ENCODE measurements at places on chromosomes 11 and 22.

- H3K4me3 ChIP-seq, result no peak overlapping the region
- no peak for DNase-seq
- H3K27ac ChIP-seq, result no peak overlapping the region
- peaks cover 19% of the 10 kb centered on the region for H3K4me1 ChIP-seq
Measured at GRCh38 chr11:1879941-1880720, 11.6 kb downstream of the PRR33 start.

DNA sequence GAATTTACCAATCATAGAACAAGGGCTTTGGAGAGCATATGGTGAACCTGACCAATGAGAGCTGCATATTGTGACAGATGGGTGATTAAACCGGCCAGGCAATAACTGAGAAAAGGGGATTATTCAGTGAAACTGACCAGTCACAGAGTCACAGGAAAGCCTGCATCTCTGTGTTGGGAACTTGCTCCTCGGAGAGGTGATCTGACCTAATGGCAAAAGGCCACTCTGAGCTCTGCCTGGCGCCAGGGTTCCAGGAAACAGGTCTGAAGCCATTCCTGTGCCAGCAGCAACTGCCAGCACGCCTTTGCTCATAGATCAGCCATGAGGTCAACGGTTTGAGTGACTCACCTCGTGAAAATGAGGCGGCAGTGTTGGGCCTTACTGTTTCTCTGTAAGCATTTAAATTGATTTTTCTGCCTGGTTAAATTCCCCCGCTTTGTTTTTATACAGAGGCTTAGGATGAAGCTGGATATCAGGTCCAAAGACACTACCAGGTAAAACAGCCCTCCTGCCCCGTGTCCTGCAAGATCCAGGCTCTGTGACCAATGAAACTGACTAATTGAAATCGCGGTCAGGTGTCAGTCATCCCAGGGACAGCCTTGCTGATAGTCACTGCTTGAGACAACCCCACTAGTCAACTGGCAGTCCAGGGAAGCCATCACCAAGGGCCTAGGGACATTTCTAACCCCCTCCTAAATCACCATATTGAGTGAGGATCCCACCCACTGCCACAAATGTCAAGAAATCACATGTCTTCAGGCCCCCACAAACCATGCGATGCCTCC is 35.8 kb upstream of the MYOD1 start:
- peaks cover 9% of the 10 kb centered on the region for H3K27me3 ChIP-seq
- no peaks in the 10 kb centered on the region for H3K36me3 ChIP-seq
- H3K4me3 ChIP-seq, result no peak overlapping the region
- no peak overlapping the region for H3K27ac ChIP-seq

- no peak overlapping the region for H3K27ac ChIP-seq
- no peak for DNase-seq
- peaks cover 37% of the 10 kb centered on the region for H3K4me1 ChIP-seq
- H3K27me3 ChIP-seq, result no peaks in the 10 kb centered on the region
- peaks cover 1% of the 10 kb centered on the region for H3K36me3 ChIP-seq
Measured at GRCh38 chr11:61168042-61168688, 6.9 kb upstream of the VPS37C start.

- H3K4me1 ChIP-seq, result no peaks in the 10 kb centered on the region
- DNase-seq, result no peak
- H3K27ac ChIP-seq, result no peak overlapping the region
- no peak overlapping the region for H3K4me3 ChIP-seq
Measured at GRCh38 chr11:84021291-84021690, 735.1 kb upstream of the CCDC90B start.

GRCh38 chr11:79007771-79008402 is 432.9 kb downstream of the TENM4 start:
- no peaks in the 10 kb centered on the region for H3K36me3 ChIP-seq
- no peak for DNase-seq
- no peak overlapping the region for H3K27ac ChIP-seq
- no peaks in the 10 kb centered on the region for H3K4me1 ChIP-seq
- no peaks in the 10 kb centered on the region for H3K27me3 ChIP-seq

GRCh38 chr22:47194476-47195155 is 432.2 kb downstream of the TBC1D22A start:
- H3K27me3 ChIP-seq, result no peaks in the 10 kb centered on the region
- no peak overlapping the region for H3K27ac ChIP-seq
- no peaks in the 10 kb centered on the region for H3K4me1 ChIP-seq
- H3K4me3 ChIP-seq, result no peak overlapping the region

- peak within 1 kb of the TSS; percentile 85 for H3K4me3 ChIP-seq
- H3K4me1 ChIP-seq, result peaks cover 63% of the 10 kb centered on the region
- peaks cover 19% of the 10 kb centered on the region for H3K27me3 ChIP-seq
- H3K27ac ChIP-seq, result peak within 1 kb of the TSS; percentile 92
- peak; percentile 18 for DNase-seq
Measured at GRCh38 chr11:10454878-10455631, at the start of gene AMPD3. TSS of gene AMPD3 (plus strand) at chr11:10455264. CDS start at chr11:10461520, 6,256 bp downstream.

DNA sequence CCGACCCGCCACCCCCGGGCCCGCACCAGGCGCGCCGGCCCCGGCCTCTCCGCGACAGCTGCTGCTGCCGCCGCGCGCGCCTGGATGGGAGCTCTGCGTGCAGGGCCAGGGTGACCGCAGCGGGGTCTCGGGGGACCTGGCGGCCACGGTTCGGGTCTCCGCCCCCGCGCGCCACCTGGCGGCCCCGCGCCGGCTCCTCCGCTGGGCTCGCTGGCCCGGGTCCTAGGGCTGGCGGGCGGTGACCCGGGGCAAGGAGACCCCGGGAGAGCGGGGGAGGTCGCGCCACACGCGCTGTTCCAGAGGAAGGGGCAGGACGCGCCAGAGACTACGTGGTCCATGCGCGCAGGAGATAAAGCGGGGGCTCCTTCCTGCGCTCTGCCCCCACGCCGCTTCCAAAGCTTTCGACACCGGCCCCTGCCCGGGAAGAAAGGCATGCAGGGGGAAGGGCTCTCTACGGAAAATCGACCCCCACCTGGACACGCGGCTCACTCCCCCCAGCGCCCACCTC is 562 bp downstream of the SHANK2 start:
- H3K27ac ChIP-seq, result no peak overlapping the region
- no peaks in the 10 kb centered on the region for H3K36me3 ChIP-seq
- no peak for DNase-seq
- H3K27me3 ChIP-seq, result peaks cover 37% of the 10 kb centered on the region

- peaks cover 15% of the 10 kb centered on the region for H3K27me3 ChIP-seq
- no peak overlapping the region for H3K4me3 ChIP-seq
- no peak for DNase-seq
- H3K27ac ChIP-seq, result no peak overlapping the region
Measured at GRCh38 chr11:126438691-126439090, 83.2 kb downstream of the ST3GAL4 start.

GRCh38 chr11:19552656-19553260 is 159.9 kb upstream of the NAV2 start:
- no peak overlapping the region for H3K4me3 ChIP-seq
- H3K36me3 ChIP-seq, result no peaks in the 10 kb centered on the region
- H3K4me1 ChIP-seq, result no peaks in the 10 kb centered on the region
- H3K27me3 ChIP-seq, result peaks cover 2% of the 10 kb centered on the region
- no peak for DNase-seq
- no peak overlapping the region for H3K27ac ChIP-seq

- no peak overlapping the region for H3K4me3 ChIP-seq
- no peaks in the 10 kb centered on the region for H3K27me3 ChIP-seq
- no peak overlapping the region for H3K27ac ChIP-seq
- no peaks in the 10 kb centered on the region for H3K36me3 ChIP-seq
Measured at GRCh38 chr11:109785714-109786113, 307.5 kb upstream of the ZC3H12C start.

DNA sequence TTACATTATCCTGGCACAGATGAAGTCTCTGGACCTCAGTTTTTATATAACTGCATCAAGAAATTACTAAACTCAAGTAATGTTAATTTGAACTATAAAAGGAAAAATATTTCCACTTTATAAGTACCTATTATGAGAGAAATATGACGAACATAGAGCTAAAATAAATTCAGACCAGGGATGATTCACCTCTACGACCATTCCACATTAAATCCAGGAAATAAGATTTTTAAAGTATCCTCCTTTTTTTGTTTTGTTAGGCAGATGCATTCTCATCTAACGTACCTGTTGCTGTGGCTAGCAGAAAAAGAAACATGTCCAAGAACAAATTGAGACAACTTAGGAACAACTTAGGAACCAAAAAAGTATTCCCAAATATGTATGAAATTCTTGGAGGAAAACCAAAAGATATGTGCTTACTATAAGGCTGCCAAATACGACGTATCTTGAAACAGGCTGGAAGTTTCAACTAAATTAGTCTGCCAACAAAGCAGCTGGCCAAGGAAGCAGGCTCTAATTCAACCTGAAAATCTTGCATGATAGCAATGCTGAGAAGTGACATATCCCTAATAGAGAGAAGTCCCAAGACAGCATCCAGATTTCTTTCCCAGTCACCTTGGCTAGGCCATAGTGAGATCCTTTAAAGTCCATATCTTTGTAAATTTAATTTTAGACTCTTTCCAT is 15.7 kb downstream of the SPTY2D1 start:
- peaks cover 53% of the 10 kb centered on the region for H3K4me1 ChIP-seq
- peak overlapping the region; percentile 85 for H3K27ac ChIP-seq
- no peaks in the 10 kb centered on the region for H3K27me3 ChIP-seq
- H3K4me3 ChIP-seq, result peak overlapping the region; percentile 72

DNA sequence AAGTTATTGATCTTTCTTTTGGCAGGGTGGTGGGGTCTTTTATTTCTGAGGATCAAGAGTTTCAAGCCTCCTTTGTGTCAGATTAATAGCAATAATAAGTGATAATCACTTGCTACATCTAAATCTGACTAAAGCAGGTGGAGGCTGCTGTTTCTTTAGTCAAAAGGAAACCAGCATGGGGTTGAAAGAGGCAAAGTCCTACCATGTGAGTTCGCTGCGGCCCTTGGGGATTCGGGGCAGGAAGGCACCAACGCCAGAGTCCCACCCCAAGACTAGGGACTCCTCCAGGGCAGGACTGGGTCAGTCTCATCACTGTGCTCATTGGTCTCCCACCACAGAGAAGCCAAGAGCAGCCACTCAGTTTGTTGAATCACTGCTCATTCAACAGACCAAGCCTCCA is 73.0 kb downstream of the TENM4 start:
- H3K4me1 ChIP-seq, result no peaks in the 10 kb centered on the region
- H3K27me3 ChIP-seq, result no peaks in the 10 kb centered on the region
- H3K36me3 ChIP-seq, result no peaks in the 10 kb centered on the region
- H3K27ac ChIP-seq, result no peak overlapping the region
- no peak for DNase-seq
- no peak overlapping the region for H3K4me3 ChIP-seq

DNA sequence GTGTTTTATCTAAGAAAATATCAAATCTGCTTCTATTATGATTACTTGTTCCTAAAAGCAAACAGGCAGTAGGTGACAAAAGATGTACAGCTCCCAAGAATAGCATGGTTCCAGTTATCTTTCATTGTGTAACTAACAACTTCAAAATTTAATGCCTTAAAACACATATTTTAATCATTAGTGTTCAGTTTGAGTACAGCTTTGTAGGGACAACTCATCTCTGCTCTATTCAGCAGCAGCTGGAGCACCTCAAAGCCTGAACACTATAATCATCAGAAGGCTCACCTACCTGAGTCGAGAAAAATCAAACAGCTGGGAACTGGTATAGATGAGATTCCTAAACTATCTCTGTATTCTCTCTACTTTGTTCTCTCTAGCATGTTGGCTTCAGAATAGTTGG is 24.3 kb upstream of the OR5B12 start:
- DNase-seq, result no peak
- H3K27ac ChIP-seq, result no peak overlapping the region
- H3K36me3 ChIP-seq, result no peaks in the 10 kb centered on the region
- H3K4me1 ChIP-seq, result no peaks in the 10 kb centered on the region

- no peak overlapping the region for H3K27ac ChIP-seq
- H3K27me3 ChIP-seq, result peaks cover 35% of the 10 kb centered on the region
- DNase-seq, result no peak
- H3K4me1 ChIP-seq, result peaks cover 2% of the 10 kb centered on the region
Measured at GRCh38 chr11:113781682-113782081, 2.1 kb downstream of the CLDN25 start.

GRCh38 chr22:19749876-19750275 is 10.7 kb upstream of the TBX1 start:
- no peaks in the 10 kb centered on the region for H3K4me1 ChIP-seq
- H3K27ac ChIP-seq, result no peak overlapping the region
- no peaks in the 10 kb centered on the region for H3K36me3 ChIP-seq
- no peak for DNase-seq
- H3K4me3 ChIP-seq, result no peak overlapping the region

DNA sequence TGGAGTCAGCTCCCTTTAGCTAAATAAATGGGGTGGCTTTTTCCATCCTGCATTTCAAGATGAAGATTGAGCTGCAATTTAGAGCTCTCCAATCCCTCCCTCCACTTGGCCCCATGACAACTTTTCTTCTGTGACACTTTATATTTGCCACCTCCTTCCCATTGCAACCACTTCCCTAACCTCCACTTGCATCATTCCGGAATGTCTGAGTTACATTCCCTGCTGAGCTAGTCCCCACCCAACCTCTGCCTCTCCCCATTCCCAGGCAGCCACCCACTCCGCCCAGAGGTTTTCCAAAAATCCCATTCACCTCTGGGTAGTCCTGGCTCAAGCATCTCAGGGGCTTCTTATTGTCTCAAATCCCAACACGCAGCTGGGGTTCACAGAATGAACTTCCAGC is 24.7 kb downstream of the PC start:
- H3K27me3 ChIP-seq, result peaks cover 3% of the 10 kb centered on the region
- no peak for DNase-seq
- H3K27ac ChIP-seq, result no peak overlapping the region
- no peak overlapping the region for H3K4me3 ChIP-seq
- H3K4me1 ChIP-seq, result no peaks in the 10 kb centered on the region

DNA sequence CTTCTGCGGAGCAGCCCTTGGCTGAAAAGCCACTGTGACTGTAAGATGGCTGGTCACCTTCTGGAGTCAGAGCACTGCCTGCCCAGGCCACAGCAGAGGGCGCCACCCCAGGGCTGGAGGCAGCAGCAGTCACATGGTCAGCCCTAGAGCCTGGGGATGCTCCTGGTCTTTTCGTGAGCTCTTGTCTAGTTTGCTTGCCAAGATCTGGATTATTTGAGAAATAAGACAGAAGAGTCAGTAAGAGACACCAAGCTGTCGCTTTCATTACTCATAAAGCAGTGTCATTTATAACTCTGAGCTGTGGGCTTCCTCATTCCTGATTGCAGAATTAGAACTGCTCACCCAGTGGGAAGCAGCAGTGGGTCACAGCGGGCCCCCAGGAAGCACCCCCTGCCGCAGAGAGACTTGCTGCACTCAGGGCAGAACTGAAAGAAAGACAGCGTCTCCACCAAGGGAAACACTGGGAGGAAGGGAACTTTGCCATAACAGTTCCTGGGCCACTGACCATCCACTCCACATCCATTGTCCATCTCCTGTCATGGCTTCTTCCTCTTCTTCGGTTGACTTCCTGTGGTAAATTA is 56.7 kb downstream of the PPP6R2 start:
- peaks cover 31% of the 10 kb centered on the region for H3K36me3 ChIP-seq
- H3K27me3 ChIP-seq, result no peaks in the 10 kb centered on the region
- peak overlapping the region; percentile 73 for H3K27ac ChIP-seq
- H3K4me1 ChIP-seq, result peaks cover 32% of the 10 kb centered on the region
